ENCODE measurements at places on chromosomes 16 and 17.

DNA sequence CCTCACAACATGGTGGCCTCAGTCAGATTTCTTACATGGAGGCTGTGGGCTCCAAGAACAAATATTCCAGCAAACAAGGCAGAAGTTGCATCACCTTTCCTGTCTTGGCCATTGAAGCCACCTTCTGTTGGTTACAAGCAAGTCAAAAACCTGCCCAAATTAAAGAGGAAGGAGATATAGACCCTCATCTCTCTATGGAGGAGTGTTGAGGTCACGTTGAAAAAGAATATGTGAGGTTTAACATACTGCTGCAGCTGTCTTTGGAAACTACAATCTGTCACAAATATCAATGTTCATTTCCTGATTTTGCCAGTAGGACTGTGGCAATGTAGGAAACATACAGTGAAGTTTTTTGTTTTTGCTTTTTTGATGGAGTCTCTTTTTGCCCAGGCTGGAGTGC is 211.4 kb downstream of the COPRS start:
- no peak for DNase-seq

GRCh38 chr17:7167832-7168231 is 11.3 kb downstream of the ASGR1 start:
- no peak for DNase-seq

- DNase-seq = no peak
Measured at GRCh38 chr17:1095090-1095852, 84.5 kb downstream of the ABR start.

GRCh38 chr16:67571464-67571863 is 9.1 kb downstream of the CTCF start:
- DNase-seq = no peak

DNA sequence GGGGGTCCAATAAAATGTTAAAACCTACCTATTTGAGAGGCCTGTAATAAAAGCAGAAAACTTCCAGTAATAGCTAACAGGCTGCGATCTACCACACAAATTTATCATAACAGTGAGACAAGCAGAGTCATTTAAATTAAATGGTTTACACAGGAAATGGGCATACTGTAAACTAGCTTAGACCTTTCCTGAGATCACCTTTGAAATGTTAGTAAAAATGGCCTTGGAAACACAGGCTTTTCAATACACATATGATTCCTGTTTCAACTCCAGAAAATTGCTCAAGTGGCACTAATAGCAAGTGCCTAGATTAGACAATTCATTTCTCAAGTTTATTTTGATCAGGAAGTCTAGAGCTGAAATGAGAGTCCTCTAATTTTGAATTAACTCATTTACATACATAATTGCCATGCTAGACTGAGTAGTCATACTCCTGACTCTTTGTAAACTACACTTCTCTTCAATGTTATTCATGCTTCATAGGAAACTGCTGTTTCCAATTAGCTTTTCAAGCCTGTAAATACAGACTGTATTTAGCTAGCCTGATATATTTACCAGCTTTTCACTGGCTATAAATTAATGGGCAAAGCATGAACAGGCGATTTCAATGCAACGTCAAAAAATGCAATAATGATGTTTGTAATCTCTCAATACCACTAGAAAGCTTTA is 43.3 kb downstream of the PARN start:
- DNase-seq = no peak

GRCh38 chr17:45841883-45842525 is 2.7 kb upstream of the SPPL2C start:
- DNase-seq = no peak

- peak; percentile 57 for DNase-seq
Measured at GRCh38 chr16:31181102-31181830, 1.3 kb downstream of the FUS start.

- no peak for DNase-seq
Measured at GRCh38 chr16:64269756-64270155, 852.1 kb downstream of the CDH11 start.

GRCh38 chr16:70437582-70438557 is 1.0 kb downstream of the ST3GAL2 start:
- no peak for DNase-seq

GRCh38 chr16:89476379-89476778 is 14.0 kb downstream of the ANKRD11 start:
- DNase-seq = no peak

DNA sequence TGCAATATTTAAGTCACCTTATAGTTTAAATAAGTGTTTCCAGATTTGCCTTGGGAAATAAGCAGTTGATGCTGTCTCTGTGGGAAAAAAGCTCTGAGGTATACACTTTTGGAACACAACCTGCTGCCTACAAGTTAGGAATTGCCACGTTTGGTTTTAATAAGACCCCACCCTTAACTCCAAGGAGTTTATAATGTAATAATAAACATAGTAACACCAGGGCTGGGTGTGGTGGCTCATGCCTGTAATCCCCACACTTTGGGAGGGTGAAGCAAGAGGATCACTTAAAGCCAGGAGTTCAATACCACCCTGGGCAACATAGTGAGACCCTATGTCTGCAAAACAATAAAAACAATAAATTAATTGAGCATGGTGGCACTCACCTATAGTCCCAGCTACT is 15.9 kb upstream of the SMG1 start:
- no peak for DNase-seq

- no peak for DNase-seq
Measured at GRCh38 chr17:16878606-16879005, 93.3 kb downstream of the TNFRSF13B start.

DNA sequence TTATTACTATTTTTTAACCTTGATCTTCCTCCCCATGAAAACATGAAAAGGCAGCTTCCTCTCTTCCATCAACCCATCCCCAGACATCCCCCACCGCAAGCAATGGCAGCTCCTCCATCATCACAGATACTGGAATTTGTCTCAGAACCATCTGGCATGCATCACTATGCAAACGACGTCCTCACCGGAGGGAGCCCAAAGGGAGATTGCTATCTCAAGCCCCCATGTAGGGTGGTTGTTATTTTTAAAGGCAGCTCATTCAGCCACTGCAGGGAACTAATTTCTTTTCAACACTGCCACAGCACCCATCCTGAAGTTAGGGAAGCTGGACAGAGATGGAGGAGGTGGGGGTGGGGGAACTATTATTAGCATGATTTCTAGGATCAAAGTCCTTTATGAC is 222.5 kb downstream of the FOXL1 start:
- no peak for DNase-seq

DNA sequence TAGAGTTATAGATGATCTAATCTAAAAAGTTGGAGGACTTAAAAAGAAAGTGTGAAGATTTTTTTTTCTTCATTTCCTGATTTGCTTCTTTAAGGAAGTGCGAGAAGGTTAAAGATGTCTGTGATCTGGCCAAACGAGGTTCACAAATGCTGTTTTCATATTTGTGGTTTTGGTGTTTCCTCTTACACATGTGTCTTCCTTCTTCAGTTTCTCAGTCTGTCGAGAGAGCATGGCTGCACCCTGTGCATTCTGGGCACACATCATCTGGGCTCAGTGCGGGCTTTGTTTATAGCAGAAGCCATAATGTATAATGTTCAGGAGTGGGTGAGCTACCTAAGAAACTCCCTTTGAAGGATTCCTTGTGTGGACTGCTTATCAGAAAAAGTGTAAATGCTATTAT is 260.4 kb upstream of the TBX2 start:
- peak; percentile 54 for DNase-seq

GRCh38 chr17:12909046-12909445 is 108.8 kb downstream of the ELAC2 start:
- DNase-seq = no peak

- no peak for DNase-seq
Measured at GRCh38 chr17:28712032-28712704, 480 bp upstream of the PROCA1 start.

- DNase-seq = no peak
Measured at GRCh38 chr17:68351395-68351794, 60.1 kb downstream of the ARSG start.

DNA sequence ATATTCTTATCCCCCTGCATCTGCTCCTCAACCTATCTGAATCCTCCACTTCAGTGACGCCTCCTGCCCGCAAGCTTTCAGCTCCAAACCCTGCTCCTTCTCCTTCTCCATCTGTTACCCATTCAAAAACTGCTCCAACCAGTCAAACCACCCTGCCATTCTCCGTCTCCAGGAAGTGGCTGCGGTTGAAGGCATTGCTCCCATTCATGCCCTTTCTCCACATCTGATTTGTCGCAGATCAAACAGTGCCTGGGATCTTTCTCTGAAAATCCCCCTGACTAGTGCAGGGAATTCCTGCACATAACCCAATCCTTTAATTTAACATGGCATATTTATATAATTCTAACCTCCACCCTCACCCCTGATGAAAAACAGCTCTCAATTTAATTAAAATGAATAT is 56.3 kb downstream of the SLFN5 start:
- DNase-seq = no peak

GRCh38 chr16:11057711-11058345 is 113.5 kb downstream of the CLEC16A start:
- DNase-seq = no peak

DNA sequence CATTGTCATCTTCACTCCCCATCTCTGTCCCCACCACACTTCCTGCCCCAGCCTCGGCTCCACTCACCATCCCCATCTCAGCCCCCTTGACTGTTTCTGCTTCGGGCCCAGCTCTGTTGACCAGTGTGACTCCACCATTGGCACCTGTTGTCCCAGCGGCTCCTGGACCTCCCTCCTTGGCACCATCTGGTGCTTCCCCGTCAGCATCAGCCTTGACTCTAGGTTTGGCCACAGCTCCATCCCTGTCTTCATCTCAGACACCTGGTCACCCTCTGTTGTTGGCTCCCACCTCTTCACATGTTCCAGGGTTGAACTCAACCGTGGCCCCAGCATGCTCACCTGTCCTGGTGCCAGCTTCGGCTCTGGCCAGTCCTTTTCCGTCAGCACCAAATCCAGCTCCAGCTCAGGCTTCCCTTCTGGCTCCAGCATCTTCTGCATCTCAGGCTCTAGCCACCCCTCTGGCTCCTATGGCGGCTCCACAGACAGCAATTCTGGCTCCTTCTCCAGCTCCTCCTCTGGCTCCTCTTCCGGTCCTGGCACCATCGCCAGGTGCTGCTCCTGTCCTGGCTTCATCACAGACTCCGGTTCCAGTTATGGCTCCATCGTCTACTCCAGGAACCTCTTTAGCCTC is 24.4 kb upstream of the PHKG2 start:
- no peak for DNase-seq

DNA sequence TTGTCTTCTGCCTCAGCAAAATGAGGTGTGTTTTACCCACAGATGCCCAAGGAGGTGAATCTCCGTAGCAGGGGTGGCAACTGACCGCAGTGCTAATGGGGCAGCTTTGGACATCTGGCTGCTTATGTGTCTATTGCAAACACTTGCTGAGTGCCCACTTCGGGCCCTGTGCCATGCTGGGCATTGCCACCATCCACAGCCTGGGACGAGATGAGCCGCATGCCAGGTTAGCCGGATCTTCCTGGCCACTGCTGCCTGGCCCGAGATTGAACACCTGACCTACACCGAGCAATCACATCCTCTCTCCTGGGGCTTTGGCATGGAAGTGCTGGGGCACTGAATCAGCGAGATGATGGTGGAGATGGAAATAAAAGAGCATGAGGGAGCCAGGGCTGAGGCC is 238.7 kb downstream of the GSG1L start:
- DNase-seq = no peak

DNA sequence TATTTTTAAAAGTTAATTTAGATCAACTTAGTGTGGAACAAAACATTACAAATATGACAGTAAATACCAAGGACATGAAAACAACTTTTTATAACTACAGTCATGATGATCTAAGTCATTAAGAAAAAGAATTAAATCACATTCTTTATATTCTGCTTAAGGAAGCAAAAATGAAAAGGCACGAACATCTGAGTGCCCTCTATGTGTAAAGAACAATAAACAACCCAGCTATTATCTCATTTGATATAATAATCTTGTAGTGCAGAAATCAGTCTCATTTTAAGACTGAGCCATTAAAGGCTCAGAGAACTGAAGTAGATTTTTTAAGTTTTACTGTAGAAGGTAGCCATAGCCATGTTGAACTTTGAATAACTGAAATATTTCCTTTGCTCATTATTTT is 13.4 kb downstream of the MYO1D start:
- DNase-seq = peak; percentile 50

- DNase-seq = no peak
Measured at GRCh38 chr17:80874866-80875445, 116.7 kb upstream of the CHMP6 start.

DNA sequence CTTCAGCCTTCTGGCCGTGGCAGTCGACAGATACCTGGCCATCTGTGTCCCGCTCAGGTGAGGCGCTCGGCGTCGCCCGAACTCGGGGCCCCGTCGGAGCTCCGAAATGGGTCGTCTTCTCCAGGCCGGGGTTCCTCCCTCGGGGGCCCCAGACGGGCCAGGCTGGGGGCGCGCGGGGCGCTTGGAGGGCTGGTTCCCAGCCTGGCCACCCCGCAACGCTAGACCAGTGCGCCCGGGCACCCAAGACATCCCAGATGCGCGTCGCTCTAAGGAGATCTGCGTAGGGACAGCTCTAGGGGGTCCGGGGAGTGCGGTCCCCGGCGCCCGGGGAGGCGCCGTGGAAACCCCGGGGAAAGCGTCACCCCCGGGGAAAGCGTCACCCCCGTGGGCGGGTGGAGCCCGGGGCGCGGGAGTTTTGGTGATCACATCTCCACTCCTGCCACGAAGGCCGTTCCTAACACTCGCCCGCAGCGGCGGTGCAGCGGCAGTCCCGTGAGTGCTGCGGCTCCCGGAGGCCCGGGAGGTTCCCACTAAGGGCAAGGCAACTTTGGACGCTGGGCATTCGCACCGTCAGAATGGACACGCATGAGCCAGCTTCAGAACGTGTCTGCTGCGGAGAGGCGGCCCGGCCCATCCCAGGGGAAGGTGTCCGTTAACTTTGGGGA is 729 bp downstream of the ADORA2B start:
- no peak for DNase-seq

GRCh38 chr17:71330099-71330375 is 790.8 kb upstream of the SOX9 start:
- DNase-seq = no peak

DNA sequence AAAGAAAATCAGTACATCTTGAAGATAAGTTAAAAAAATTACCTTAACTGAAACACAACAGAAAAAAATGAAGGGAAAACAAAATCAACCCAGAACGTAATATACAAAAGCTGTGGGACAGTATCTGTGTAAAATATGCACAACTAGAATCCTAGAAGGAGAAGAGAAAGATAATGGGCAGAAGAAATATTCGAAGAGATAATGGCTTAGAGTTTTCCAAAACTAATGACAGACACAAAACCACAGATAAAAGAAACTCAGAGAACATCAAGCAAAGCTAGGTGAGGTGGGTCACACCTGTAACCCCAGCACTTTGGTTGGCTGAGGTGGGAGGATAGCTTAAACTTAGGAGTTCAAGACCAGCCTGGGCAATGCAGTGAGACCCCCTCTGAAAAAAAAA is 117.1 kb downstream of the TRIM37 start:
- DNase-seq = no peak

DNA sequence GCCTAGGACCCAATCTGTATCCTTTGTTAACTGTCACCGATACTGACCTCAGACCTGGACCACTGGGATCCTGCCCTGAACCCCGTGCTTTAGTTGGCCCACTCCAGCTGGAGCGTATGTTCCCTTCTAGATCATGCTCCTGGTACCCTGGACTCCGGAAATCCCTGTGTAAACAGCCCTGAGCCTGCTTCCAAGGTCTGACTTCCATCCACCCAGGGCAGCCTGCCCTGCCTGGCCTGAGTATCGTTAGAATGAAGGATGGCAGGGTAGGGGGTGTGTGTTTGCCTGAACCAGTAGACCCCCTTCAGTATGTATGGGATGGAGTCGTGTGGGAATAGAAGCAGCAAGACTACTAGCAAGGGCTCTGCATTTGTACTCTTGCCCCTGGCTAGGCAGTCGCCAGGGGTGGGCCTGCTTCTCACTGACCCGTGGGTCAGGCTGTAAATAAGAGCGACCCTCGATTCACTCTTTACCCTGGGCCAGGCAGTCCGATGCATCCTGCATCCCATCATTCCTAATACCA is 691 bp upstream of the TMEM98 start:
- no peak for DNase-seq
